ENCODE measurements at places on chromosomes 2 and 18.

GRCh38 chr18:10322004-10322403 is 132.4 kb upstream of the APCDD1 start:
- DNase-seq, result no peak

GRCh38 chr2:148292431-148292830 is 271.5 kb downstream of the MBD5 start:
- DNase-seq, result no peak

DNA sequence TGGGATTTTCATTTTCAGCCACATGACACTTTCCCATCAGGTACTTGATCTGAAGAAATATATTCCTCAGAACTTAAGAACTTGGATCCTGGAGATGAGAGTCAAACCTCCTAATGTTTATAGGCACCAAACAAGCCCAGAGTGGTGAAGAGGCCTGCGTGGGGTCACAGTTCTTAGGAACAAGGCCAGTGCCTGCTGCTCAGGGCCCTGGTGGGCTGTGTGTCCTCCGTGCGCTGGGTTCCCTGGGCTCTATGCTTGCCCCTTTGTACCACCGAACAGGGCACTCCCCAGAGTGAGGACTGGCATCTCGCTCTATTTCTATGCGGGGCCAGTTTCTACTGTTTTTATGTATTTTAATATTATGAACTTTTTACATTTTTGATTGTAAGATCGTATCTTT is 76.0 kb upstream of the RBM44 start:
- no peak for DNase-seq

DNA sequence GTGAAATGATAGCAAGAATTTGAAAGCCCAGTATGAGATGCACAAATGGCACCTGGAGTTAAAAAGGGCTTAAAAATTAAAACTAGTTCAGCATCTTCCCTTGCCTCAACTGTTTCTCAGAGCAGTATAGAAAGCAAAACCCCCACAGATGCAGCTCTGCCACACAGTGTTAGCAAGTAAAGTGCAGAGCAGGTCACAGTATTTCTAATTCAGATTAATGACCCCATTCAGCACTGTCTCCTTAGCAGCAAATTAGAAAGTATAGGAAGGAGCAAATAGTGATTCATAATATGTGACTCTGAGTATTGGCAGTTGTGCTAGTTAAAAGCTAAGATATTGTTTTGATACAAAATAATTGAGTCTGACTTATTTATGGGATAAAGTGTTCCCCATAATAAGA is 73.8 kb upstream of the CCDC85A start:
- DNase-seq, result no peak

GRCh38 chr2:112665113-112665780 is 19.5 kb downstream of the SLC20A1 start:
- no peak for DNase-seq

DNA sequence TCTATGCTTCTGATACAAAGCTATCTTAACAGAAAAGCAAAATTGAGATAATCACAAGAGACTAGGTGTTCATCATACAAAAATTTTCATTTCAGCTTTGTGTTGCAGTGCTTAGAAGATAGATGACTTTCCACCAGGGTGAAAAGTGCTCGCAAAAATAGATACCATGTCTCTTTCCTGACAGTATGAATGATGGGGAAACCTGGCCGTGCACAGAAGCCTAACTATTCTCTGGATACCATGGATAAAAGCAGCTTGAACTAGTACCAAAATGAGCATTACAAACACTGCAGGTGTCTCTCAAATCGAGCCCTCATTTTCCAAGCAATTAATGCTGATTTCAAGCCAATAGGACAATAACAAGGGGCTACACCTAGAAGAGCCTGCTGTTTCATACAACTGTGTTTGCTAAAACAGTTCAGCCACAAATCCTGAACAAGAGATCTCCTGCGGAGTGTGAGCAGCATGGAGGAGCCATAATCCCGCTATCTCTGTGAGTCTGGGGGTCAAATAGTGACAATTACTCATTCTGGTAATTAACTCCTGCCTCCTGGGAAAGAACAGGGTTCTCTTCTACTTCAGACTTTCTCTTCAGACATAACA is 507.6 kb downstream of the PID1 start:
- no peak for DNase-seq

GRCh38 chr2:239539083-239539775 is 138.4 kb upstream of the HDAC4 start:
- no peak for DNase-seq

- DNase-seq, result no peak
These were observed 106.1 kb upstream of the NETO1 start for GRCh38 chr18:72973841-72974240.

DNA sequence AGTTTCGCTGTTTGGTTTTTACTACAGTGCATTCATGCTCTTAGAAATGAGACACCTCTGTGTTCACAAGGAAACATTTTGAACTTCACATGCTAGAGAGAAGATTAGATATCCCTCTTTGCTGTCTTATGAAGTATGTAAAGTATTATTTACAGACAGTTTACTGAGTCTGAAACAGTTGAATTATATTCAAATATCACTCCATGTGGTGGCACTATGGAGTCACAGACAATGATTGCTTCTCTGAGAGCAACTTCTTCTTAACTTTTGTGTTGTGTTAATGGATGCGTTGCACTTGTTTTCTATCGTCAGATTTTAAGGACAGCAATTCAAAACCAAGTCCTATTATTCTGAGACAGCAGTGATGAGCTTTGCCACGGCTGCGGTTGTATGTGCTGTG is 823.6 kb downstream of the GALR1 start:
- no peak for DNase-seq

GRCh38 chr2:46565364-46565763 is 86.0 kb downstream of the TMEM247 start:
- no peak for DNase-seq

DNA sequence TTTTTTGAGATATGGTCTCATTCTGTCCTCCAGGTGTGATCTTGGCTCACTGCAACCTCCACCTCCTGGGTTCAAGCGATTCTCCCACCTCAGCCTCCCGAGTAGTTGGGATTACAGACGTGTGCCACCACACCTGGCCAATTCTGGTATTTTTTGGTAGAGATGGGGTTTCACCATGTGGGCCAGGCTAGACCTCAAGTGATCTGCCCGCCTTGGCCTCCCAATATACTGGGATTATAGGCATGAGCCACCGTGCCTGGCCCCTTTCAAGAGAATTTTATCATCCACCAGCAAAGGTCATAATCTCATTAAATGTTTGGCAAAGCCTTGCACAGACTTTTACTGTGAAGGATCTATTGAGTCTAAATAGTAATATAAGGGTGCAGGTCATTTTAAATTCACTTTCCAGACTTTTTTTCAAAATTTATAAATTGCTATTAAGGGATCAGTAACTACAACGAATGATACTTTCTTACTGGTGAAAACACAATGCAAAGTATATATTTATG is 2.5 kb downstream of the HADHA start:
- no peak for DNase-seq

GRCh38 chr18:11497585-11497984 is 111.8 kb upstream of the SLC35G4 start:
- no peak for DNase-seq

GRCh38 chr2:161416708-161417437 is 776 bp downstream of the TBR1 start:
- no peak for DNase-seq

- DNase-seq, result no peak
These were observed 121.5 kb downstream of the PIEZO2 start for GRCh38 chr18:11027862-11028261.

- DNase-seq, result no peak
These were observed 464.5 kb upstream of the CHAC2 start for GRCh38 chr2:53303012-53303578.

DNA sequence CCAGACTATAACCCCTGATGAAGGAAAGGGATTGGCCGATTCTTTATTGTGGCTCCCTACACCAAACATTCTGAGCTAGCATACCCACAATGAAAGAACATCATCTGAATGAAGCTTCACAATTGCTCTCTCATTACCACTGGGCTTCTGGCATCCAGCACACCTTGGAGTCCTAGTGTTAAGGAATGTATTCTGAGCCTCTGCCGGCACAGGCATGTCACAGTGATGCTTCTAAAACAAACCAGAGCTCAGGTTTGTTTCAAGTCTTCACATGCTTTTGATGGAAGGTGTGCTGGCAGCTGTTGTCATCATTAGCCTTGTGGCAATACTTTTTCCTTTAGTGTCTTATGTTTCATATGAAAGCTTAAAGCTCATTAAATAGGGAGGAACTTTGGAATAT is 76.3 kb upstream of the RBBP8 start:
- DNase-seq, result no peak

DNA sequence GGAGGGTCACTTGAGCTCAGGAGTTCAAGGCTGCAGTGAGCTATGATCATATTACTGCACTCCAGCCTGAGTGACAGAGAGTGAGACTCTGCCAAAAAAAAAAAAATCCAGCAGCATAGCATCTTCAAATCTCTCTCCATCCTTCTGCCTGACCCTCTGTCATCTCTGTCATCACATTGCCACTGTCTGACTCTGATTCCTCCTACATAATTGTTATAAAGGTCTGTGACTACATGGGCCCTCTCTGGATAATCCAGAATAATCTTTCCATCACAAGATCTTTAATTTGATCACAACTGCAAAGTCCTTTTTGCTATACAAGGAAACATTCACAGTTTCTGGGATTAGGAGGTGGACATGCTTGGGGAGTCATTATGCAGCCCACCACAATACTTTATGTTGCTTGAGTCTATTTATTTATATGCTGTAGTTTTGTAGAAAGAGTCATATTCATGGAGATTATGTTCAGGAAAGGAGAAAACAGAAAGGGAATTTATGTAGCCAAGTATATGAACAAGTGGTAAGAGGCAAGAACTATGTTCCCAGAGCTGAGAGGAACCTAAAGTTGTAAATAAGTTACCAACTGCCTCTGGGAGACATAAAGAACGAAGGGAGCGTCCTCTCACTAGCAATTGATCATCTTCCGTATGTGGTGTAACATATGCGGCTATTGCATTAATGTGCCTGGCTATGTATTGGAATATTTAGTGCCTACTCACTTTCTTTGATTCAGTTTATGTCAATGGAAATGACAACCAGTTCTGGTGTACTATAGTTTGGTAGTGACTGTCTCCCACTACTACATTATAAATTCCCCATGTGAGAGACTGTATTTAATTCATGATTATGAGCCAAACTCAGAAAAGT is 21.5 kb downstream of the RND3 start:
- DNase-seq, result no peak

- no peak for DNase-seq
These were observed 161.8 kb downstream of the DSEL start for GRCh38 chr18:67354692-67355091.

GRCh38 chr2:170685591-170685990 is 29.5 kb upstream of the SP5 start:
- DNase-seq, result no peak

DNA sequence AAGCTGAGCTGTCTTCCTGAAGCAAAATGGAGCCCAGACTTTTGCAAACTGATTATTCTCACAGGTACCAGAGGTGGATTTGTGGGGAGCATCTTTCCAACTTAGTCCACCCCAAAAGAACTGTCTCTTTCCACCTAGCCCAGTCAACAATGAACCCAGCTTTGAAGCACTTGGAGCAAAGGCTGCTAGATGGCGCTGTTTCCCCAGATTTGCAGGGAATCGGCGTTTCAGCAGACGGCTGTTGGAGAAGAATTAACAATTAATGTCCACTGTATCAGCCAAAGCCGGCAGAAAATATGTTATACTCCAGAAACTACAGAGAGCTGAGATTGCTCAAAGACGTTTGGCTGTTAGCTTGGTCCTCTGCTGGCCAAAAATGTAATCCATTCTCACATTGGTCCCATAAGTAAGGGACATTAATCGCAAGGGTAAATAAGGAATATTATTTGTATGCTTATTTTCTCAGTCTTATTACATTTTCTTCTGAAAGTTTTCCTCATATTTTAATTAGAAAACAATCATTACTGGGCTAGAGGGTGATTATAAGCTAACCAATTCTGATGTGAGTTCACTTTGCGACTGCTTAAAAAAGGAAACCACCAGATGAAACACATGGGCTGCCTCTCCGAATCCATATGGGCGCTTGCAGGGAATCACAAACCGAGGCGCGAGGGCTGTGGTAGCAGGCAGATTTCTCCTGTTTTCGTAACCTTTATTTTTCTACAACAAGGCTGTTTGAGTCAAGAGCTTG is 423.8 kb upstream of the MEX3C start:
- no peak for DNase-seq

DNA sequence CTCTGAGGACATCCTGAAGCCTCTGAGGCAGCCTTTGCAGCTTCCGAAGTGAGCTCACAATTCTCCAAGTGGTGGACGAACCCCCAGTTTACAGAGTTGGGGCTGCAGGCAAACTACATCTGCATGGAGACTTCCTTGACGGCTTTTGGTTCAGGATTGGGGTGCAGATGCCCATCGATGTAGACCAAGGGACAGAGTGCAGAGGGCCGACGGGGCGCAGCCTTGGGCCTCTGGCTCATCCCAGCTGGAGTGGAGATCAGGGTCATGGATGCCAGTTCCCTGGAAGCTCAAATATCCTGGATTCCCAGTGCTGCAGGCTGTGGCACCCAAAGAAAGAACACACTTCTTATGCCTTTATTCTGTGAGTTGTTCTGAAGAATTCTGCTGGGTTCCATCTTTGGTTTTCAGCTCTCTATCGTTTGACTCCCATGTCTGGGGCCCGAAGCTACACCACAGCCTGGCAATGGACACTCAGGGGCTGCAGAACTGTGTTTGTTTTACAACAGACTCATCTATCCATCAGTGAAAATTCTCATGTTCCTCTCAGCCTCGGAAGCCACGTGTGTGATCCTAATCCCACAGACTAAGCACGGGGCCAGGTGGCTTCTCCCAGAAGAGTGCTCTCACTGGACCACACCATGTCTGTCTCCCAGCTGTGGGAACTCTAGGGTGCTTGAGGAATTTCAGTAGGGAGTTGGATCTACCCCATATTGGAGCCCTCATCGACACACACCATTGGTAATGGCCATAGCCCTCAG is 414.1 kb upstream of the MYT1L start:
- no peak for DNase-seq

- no peak for DNase-seq
These were observed 173.9 kb downstream of the CALCRL start for GRCh38 chr2:187274146-187274545.

GRCh38 chr2:15127876-15128275 is 433.3 kb downstream of the NBAS start:
- DNase-seq, result no peak
